ENCODE measurements at places on chromosomes 6 and 20.

DNA sequence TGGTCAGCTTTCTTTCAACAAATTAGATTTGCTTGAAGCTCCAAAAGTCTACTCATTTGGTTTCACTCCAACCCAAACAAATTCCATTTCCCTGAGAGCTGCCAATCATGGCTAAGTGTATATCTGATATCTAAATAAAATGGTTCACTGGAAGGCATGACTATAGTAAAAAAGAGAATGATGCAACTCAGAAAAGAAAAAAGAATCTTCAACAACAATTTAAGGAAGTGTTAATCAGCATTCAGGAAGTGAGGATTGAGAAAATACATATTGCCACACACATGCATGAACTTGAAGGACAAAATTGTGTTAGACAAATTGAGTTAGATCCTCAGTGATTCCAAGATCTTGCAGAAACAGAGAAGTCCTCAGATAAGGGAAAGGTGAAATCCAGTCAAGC lies 972.9 kb upstream of the FLRT3 start:
- no peak for DNase-seq

- no peak for DNase-seq
Observed at GRCh38 chr6:31308050-31308844, 36.4 kb upstream of the HLA-C start.

DNA sequence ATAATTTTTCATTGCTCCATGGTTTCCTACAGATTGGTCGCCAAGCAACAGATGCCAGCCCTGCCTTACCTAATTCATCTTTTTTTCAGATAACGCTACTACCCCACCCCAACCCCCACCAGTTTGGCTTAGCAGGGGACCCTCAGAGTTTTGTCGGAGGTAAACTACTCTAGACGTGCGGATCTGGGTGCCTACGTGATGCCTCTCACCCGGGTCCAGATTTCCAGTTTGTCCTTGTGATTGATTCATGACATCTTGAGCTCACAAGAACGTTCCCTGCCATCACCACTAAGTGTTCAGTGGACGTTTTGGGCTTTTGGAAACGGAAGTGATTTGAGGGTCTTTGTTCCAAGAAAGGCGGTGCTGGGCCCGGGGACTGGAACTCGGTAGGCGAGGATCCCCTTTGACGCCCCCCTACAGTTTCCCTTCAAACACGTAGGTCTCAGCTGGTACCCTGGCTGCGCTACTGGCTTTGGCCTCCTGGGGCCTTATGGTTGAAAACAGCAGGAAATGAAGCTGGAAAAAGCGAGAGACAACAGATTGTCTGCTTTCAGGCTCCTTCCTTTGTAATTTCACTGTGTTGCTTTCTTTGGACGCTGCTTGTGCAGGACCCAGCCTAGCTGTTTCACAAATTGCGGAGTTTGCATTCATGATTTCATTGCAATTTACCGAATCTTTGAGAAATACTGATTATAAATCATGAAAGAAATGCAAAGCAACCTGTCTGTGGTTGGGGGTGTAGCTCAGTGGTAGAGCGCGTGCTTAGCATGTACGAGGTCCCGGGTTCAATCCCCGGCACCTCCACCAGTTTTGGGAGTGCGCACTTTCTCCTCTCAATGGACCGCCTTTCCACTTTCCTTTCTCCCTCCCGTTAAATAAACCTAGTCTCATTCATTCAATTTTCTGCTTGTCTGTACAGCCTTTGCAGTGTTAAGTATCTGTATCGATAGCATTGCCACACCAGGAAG lies 81.0 kb downstream of the GPX5 start:
- DNase-seq: peak; percentile 77

GRCh38 chr6:157909282-157909664 lies 72.4 kb upstream of the SYNJ2 start:
- DNase-seq: no peak

GRCh38 chr6:131581523-131581922 lies 8.5 kb downstream of the ARG1 start:
- no peak for DNase-seq

DNA sequence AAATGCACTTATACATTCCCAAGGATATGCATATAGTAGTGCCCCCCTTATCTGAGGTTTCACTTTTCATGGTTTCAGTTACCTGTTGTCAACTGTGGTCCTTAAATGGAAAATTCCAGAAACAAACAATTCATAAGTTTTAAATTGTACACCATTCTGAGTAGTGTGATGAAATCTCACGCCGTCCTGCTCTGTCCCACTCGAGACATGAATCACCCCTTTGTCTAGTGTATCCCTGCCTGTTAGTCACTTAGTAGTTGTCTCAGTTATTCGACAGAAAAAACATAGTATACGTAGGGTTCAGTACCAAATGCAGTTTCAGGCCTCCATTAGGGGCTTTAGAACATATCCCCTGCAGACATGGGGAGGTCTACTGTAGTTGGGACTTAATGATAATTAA lies 57.0 kb downstream of the MAP1LC3A start:
- no peak for DNase-seq

GRCh38 chr20:8394308-8394945 lies 262.4 kb downstream of the PLCB1 start:
- DNase-seq: no peak

GRCh38 chr20:31948008-31948407 lies 3.8 kb downstream of the PDRG1 start:
- DNase-seq: no peak

GRCh38 chr20:3486850-3487249 lies 16.0 kb downstream of the ATRN start:
- DNase-seq: no peak

- DNase-seq: no peak
Observed at GRCh38 chr6:168194732-168195567, 115.9 kb upstream of the FRMD1 start.

- no peak for DNase-seq
Observed at GRCh38 chr6:124099520-124099919, 295.9 kb downstream of the NKAIN2 start.

DNA sequence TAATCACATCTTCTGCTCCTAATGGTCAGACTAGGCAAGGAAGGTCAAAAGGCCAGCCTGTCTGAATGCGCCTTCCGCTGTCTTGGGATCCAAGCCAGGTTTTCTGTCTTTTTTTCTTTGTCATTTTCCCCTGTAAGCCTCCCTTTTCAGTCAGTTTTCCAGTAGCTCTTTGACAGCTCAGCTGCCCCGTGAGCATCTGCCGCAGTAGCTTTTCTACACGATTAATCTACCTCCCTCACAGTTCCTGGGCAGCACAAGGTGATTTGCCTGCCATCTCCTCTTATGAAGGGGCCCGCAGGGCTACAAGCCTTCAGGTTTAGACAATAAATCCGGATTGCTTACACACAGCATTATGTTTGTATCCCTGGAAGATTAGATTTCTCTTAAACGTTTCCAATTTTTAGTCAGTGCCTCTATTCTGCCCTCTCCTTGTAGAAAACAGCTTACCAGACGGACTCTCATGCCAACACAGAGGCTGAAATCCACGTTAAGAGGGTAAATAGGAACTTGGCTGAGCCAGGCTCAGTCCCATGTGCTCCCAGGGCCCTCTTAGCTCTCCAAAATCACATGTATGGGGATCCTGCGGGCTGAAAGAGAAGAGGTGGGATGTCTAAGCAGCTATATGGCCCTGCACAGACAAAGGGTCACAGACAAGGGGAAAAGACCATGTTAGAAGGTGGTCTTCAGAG lies 77.2 kb downstream of the LY86 start:
- DNase-seq: no peak

- DNase-seq: no peak
Observed at GRCh38 chr6:8627085-8627861, 191.9 kb upstream of the SLC35B3 start.

GRCh38 chr20:24495266-24495665 lies 25.8 kb downstream of the SYNDIG1 start:
- no peak for DNase-seq

DNA sequence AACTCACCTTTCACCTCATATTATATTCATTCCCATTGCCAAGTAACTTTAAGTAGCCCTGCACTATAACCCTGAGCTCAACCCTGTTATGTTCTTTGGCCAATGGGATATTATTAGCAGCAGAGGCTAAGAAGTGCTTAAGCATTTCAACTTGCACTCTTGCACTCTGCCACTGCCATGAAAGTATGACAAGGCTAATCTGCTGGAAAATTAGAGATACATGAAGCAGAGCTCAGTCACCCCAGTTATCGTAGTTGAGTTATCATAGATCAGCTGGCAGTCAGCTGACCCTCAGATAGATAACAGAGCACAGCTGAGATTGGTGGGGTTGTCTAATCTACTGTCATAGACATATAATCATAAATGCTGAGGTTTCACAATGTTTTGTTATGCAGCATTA lies 209.4 kb upstream of the RUNX2 start:
- no peak for DNase-seq

- no peak for DNase-seq
Observed at GRCh38 chr20:8155229-8155628, 23.2 kb downstream of the PLCB1 start.

DNA sequence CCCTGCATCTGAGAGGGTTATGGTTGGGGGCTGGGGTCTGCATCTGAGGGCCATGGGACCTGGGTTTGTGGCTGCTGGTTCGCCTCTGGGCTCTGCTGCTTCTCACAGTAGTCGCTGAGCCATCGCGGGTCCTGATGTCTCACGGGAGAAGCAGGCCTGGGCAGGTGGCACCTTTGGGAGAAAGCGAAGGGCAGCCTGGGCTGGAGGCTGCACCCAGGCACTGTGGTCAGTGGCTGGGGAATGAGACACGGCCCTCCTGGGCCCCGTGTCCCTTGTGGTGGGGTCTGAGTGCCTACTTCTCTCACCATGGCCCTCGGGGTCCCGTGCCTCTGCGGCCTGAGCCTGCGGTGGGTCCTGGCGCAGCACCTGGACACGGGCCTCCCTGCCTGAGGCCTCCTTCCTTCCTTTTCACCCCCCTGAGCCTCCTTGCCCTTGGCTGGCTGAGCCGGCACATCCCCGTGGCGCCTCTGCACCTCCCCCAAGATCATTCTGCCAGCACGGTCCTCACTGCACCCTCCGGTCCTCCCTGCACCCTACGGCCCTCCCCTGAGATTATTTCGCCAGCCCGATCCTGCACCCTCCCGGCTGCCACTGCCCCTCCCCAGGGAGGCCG lies 206.0 kb downstream of the ERMARD start:
- no peak for DNase-seq
